ENCODE measurements at places on chromosomes 1 and 21.

GRCh38 chr1:200332716-200333115 is 77.1 kb downstream of the ZNF281 start:
- no peak for DNase-seq

- no peak for DNase-seq
Measured at GRCh38 chr1:179129702-179130473, 48.0 kb downstream of the TOR3A start.

DNA sequence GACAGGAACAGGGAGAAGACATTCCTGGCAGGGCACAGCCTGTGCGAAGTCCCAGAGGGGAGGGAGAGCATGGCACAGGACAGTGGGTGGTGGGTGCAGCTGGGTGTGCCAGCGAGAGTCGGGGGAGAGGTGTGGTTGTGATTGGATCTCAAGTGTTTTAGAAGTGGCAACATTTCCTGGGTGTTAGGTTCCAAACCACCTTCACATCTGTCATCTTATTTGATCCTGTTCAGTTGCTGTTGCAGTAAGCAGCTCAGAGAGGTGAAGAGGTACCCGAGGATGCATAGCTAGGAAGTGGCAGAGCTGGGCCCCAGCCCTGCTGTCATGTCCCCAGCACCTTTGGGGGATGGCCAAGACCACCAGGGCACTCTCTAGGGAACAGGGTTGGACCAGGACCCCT is 22.0 kb upstream of the DISP3 start:
- DNase-seq = no peak

- DNase-seq = no peak
Measured at GRCh38 chr1:226009650-226010044, 10.5 kb upstream of the SDE2 start.

DNA sequence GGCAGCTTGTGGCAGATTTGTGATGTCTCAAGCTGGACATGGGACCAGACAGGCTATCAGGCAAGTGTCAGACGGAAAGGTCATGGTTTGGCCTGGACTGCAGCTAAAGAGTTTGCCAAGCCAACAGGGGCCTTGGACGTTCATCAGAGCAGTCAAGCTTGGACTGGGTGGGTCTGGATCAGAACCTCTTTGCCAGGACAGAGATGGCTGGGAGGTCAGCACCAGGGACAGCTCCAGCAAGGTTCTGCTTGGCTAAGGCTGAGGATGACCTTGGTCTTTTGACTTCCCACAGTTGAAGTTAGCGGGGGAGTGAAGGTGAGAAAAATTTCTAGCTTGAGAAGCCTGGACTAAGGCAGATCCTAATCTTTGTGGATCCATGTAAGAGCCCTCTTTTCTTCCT is 68.1 kb downstream of the GRIK3 start:
- no peak for DNase-seq

- no peak for DNase-seq
Measured at GRCh38 chr21:46054451-46054881, 43.4 kb upstream of the COL6A2 start.

GRCh38 chr1:169779150-169779549 is 15.6 kb downstream of the METTL18 start:
- no peak for DNase-seq

- no peak for DNase-seq
Measured at GRCh38 chr1:180585994-180586359, 27.2 kb downstream of the OVAAL start.

DNA sequence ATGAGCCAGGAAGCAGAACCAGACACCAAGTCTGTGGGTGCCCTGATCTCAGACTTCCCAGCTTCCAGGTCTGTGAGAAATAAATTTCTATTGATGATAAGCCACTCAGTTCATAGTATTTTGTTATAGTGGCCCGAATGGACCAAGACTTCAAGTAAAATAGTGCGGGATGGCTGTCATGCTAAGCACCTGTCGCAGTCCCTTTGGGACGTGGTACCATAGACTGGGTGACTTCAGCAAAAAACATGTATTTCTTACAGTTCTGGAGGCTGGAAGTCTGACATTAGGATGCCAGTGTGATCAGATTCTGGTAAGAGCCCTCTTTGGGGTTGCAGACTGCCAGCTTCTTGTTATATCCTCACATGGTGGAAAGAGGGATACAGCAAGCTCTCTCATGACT is 2.6 kb upstream of the C1orf198 start:
- DNase-seq = no peak

- no peak for DNase-seq
Measured at GRCh38 chr1:184770181-184770979, 15.7 kb upstream of the EDEM3 start.

GRCh38 chr21:37224861-37225839 is 42.0 kb downstream of the VPS26C start:
- DNase-seq = no peak

GRCh38 chr1:40247655-40248054 is at the start of gene TMCO2:
Gene TMCO2, plus strand, starts transcription at chr1:40247937. Its CDS starts 57 bp downstream, at chr1:40247994.
- DNase-seq = no peak

Data from H54 (cell line).